ENCODE measurements at places on chromosomes 4 and X.

DNA sequence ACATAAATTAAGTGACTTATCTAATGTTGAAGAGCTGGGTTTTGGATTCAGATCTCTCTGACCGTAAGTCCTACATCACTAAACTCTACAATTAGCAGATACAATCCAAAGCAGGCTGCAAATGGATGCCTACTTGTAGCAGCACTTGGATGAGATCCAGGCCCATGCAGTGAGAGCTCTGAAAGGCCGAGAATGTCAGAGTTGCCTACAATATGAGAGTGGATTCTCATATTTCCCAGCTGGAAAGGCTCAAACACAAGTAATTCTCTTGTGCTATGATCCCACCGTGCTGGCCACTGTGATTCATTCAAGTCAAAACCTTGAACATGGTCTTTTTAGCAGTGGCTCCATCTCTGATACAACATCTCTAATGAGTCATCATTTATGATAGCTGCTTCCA lies 125.4 kb upstream of the CHRDL1 start:
- DNase-seq, result no peak

DNA sequence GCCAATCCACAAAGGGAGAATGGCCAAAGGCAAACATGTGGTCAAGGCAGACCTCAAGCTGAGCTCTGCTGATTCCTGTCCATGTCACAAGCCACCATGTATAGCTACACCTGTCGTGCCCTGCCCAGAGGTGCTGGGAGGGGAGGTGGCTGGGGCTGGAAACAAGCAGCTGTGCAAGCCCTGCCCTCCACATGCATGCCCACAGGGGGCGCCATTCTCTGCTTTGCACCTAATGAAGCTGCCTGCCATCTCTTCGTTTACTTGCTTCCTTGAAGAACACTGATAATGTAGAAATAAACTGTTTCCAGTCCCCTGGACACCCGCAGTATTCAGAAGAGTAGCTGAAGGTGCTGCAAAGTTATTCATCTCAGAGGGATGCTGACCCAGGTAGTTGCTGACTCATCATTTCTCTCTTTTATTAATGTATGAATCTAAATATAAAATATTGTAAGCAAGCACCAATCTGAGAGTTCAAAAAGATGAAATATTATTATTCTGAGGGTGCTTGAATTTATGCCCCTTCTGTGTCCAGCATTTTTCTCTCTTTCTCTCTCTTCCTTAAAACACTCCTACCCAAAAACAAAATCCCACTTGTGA lies 278.6 kb downstream of the ADGRA3 start:
- no peak for DNase-seq

- no peak for DNase-seq
These were observed 56.4 kb downstream of the PDGFC start for GRCh38 chr4:156915221-156915620.

GRCh38 chr4:157057218-157057617 lies 18.7 kb upstream of the GLRB start:
- DNase-seq, result no peak

DNA sequence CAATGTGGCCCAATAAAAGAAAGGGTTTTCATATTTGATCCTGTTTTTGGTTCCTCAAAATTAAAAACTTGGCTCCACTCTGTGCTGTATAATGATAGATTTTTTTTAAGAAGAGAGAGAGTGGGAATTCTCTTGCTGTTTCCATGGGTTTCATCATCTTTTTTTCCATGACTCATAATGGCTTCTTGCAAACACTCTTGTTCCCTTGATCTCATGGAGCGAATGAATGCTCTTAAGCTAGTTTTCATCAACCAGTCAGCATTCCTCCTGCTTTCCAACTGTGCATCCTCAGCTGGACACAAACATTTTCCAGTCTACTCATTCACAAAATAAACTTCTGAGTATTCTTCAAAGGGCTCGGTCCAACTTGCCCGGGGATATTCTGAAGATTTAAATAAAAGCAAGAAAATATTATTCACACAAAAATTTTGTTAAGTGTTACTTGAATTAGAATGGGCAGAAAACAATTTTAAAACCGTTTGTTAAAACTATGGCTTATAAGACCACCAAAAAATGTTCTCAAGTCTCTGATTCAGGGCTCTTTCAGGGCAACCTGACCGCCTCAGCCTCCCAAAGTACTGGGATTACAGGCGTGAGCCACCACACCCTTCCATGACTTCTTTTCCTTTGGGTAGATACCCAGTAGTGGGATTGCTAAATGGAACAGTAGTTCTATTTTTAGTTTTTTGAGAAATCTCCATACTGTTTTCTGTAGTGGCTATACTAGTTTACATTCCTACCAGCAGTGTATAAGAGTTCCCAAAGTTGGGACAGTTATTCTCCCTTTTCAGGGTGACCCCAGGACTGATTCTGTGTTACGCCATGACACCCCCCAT lies 64.7 kb downstream of the TMEM156 start:
- DNase-seq, result no peak

DNA sequence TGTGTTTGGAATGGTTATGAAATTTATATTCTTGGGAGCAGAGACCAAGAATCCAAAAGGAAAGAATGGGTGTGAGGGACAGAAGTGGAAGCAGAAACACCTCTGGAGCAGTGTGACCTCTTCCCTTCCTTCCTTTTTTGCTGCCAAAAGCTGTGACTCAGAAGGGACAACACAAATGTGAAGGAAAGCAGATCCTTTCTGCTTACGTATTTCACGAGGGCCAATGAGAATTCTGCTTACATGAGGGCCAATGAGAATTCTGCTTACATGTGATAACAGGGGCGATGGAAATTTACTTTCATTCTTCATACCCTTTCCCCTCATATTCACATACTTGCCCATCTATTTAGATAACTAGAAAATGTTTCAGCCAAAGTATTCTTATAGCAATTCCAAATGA lies 404.6 kb downstream of the PRDM5 start:
- no peak for DNase-seq

- DNase-seq, result no peak
These were observed 90.3 kb downstream of the JAKMIP1 start for GRCh38 chr4:6109842-6110560.

DNA sequence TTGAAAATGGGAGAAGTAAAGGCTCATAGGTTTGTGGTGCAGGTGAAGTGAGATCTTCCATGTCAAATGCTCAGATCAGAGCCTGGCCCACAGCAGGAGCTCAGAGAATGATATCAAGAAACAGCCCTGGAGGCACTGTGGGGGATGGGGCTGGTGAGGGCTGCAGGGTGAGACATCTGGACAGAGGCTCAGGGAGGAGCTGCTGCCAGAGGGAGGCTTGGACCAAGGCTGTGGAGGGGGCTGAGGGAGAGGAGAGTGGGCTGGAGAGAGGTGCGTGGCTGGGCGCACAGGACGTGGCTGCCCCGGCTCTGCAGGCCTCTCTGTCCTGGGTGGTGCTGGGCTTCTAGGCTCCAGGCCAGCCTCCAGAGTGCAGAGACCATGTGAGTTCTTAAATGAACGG lies 5.6 kb downstream of the SORCS2 start:
- DNase-seq, result no peak

- no peak for DNase-seq
These were observed 122.4 kb upstream of the DCLK2 start for GRCh38 chr4:149955780-149956390.

- no peak for DNase-seq
These were observed 783 bp downstream of the RBPJ start for GRCh38 chr4:26321373-26322221.

DNA sequence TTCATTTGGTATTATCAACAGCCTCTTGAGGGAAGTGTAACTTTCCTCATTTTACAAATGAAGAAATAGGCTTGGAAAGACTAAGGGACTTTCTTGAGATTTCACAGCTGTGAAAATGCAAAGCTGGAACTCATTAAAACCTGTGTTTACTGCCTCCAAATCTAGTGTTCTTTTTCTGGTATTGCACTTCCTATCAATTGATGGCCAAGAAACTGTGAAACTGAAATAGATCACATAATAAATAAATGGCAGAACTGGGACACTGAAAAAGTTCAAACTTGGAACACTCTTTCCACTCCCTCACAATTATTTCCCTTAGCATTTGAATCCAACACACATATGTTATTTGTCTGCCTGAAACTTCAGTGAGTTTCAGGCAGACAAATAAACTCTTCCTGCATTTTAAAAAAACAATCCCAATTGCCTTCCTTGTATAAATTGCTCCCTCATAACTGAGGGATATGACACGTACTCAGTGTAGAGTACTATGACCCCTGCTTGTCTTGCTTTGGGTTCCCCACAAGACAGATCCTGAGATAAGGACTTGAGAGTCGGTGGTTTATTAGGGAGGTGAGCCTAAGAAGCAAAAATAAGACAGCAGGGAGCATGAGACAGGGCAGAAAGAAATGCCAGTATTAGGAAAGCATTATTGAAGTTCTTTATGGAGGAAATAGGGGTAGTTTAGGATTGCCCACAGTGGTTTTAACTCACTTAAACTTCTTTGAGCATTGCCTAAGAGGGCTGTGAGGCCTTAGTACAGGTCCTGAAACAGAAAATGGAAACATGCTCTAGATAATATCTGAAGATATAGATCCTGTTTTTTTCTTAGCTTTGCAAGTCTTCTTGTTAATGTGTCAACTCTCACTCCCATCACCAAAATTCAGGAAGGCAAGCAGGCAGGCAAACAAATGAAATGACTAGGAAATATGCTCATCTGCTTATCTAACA lies 33.9 kb downstream of the RTL3 start:
- no peak for DNase-seq

DNA sequence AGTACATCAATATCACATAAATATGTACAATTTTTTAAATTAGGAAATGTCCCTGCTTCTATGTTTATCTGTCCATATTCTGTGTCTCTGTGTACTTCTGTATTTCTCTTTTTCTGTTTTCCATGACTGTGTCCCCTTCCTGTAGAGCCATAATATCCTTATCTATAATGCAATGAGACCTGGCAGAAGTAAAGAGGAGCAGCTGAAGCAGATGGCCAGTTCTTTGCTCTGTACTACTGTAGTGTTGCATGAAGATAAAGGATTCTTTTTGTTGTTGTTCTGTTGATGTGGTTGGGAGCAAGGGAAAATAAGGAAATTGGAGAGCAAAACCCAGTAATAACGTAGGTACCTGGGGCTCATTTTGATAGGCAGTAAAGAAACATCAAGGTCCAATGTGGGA lies 301.7 kb downstream of the ADGRL3 start:
- no peak for DNase-seq

DNA sequence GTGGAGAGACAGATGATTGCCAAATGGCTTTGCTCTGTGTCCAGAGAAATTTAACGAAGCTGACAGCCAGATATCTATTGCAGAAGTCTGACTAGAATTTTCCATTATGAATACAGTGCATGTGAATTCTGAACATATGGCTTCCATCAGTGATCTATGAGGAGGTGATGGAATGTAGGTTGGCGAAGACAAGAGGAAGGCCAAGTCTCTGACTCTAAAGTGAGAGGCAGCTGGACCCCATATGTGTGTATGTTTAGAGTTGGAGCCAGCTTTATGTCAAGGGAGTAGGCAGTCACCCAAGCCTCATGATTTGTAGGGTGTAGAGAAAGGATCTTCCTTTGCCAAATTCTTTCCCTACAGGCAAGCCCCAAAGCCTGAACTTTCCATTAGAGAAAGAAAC lies 76.2 kb upstream of the TEX13D start:
- DNase-seq, result no peak

DNA sequence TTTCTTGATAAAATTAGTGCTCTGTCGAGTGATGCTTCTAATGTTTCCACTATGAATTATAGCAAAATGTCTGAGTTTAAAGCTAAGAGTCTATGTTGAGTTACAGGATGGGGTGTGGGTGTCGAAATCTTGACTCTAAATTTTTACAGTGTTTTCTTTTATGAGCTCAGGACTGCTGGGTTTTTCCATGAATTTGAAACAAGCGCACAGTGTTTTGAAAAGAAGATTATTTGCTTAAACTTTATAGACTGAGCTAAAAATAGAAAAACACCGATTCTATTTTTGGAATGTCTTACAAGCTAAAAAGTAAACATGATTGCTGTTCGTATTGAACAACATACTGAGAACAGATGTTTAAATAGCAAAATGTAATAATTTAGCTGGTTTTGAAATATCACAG lies 7.5 kb downstream of the PTTG2 start:
- DNase-seq, result no peak

- no peak for DNase-seq
These were observed 77.5 kb downstream of the DHRSX start for GRCh38 chrX:2423282-2423681.

- DNase-seq, result no peak
These were observed 119.1 kb upstream of the CPEB2 start for GRCh38 chr4:14883166-14883565.
